Activated effector memory CD4-positive, alpha-beta T cell treated with Interleukin-2 at 50 U/mL for 16 hours (primary cell): ENCODE measurements at places on chromosomes 4 and X.

GRCh38 chr4:71944956-71945355, 86.8 kb upstream of the NPFFR2 start:
- DNase-seq = no peak

DNA sequence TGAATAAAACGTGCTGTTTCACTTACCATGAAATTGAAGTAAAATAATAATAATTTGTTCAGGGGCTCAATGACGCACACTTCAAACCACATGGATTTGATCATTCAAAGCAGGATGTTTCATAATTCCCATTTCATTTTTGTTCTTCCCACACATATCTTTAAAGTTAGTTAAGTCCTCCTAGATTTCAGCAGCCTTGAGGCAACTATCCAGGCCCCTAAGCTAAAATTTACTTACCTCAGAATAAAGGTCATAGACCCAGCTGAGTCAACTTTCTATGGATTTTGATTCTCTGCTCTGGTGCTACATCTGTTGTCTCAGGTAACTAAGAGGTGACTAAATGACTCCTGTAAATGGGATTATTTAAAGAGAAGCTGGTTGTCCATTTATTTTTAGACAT, 25.0 kb downstream of the GPR174 start:
- DNase-seq = no peak

GRCh38 chr4:87251106-87251505, 30.7 kb upstream of the KLHL8 start:
- DNase-seq = no peak

- no peak for DNase-seq
Observed at GRCh38 chrX:25427873-25428555, 412.2 kb upstream of the ARX start.

GRCh38 chr4:183504930-183505610, at the start of gene ING2:
TSS of gene ING2 (plus strand) at chr4:183505058. CDS start at chr4:183505196, 138 bp downstream.
- DNase-seq = no peak

DNA sequence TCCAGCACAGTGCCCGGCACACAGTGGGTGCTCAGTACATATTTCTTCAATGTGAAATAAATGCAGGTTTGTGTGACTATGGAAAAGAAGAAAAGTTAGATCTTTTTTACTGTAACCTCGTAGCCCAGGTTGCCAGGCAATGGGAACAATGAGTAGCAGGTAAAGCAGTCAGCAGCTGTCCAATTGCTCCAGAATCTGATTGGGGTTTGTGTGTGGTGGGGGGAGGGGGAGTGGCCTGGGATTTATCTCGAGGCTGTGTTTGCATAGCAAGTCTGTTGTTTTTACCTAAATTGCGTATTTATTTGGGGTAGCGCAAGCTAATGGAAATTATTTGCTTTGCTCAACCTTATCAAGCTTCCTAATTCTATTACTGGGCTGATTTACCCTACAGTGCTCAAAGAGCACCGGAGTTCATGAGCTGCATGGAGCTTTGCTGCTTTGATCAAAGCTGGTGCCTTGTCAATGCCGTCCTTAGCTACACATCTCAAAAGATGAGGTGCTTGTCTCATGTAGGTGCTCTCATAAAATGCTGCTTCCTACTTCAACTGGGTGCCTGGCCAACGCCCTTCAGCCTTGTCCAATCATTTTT, 145.0 kb upstream of the DGKK start:
- DNase-seq = no peak
